ENCODE measurements at places on chromosomes 11 and 22.

- DNase-seq, result no peak
Measured at GRCh38 chr11:122721964-122722266, 66.4 kb downstream of the UBASH3B start.

GRCh38 chr11:88206751-88207150 is 31.5 kb upstream of the RAB38 start:
- DNase-seq, result no peak

DNA sequence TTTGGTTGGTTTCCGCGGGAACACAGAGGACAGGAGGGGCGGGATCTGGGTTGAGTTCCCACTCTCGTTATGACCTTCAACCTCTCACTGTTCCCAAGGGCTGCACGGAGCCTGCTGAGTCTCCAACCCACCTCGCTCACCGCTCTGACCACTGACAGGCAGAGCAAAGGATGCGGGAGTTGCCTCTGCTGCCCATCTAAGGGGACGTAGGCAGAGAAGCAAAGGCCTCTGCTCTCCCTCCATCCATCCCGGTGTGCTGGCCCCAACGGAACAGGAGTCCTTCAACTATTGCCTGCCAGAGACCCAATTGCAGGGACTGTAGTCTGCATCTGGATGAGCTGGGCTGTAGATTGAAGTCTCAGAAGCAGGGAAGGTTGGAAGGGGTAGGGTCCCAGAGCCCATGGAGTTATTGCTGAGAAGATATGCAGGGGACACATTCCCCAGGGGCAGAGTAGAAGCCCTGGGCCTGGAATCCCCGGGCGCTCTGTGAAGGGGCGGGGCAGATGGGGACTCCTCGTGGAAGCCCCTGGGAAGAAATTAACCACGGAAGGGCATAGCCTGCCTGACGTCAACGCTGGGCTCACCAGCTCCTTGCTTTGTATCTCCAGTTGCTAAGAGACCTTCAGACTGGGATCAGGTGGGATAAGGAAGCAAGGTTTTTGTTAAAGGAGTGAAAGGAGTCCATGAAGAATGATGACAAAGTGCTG is 12.7 kb upstream of the FXYD2 start:
- DNase-seq, result peak; percentile 12

DNA sequence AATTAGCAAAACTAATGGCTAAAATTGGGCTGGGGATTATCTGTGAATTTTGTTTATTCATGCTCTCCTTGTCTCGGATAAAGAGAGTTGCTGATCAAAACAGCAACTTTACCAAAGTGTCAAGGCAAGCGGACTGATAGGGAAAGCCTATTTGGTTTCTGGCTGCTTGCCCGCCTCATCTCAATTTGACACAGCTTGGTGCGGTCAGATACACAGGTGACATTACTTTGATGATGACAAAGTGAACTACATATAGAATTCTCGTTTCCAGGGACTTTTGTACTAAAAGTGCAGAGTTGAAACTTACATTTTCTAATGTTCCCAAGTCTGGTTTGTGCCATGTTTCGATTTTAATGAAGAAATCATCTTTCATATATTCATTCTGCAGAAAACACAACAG is 22.8 kb downstream of the PITPNB start:
- DNase-seq, result no peak

DNA sequence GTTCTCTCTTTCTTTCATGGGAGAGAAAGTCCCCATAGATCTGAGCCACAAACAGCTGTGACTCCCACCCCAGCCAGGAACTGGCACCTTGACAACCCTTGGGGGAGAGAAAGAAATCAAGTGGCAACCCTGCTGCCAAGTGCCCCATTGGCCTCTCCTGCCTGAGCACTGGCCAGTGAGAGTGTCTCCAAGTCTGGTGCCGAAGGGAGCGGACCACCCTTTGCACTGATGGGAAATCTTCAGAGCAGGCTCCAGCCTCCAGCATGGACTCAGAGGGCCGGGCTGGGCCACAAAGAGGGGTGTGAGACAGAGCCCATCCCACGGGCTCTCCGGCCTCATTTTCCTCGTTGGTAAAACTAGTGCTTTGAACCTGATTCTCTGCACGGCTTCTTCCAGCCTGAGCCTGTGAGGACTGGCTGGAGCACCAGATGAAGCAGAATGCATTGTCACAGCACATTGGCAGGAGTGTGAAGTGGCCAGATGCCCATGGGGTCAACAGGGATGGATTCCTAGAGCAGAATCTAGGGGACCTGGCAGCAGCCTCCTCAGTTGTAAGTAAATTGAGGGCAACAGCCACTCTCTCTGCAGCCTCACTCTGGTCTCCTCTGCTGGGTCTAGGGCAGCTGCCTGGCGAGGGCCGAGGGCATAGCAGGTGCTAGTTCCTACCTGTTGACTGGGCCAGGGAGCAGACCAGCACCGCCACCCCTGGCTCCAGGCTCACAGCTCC is 81.4 kb downstream of the TRIM29 start:
- DNase-seq, result no peak

All from upper lobe of left lung (tissue), 6 donors.